Activated naive CD4-positive, alpha-beta T cell (primary cell): ENCODE measurements at places on chromosomes 3 and 15.

GRCh38 chr15:70580958-70581357, 182.4 kb downstream of the UACA start:
- DNase-seq = no peak

- no peak for DNase-seq
Observed at GRCh38 chr3:138861798-138862197, 27.1 kb upstream of the PIK3CB start.

GRCh38 chr3:40793730-40794129, 269.0 kb downstream of the ZNF621 start:
- no peak for DNase-seq

- no peak for DNase-seq
Observed at GRCh38 chr15:71806452-71806931, 3.9 kb upstream of the NR2E3 start.

DNA sequence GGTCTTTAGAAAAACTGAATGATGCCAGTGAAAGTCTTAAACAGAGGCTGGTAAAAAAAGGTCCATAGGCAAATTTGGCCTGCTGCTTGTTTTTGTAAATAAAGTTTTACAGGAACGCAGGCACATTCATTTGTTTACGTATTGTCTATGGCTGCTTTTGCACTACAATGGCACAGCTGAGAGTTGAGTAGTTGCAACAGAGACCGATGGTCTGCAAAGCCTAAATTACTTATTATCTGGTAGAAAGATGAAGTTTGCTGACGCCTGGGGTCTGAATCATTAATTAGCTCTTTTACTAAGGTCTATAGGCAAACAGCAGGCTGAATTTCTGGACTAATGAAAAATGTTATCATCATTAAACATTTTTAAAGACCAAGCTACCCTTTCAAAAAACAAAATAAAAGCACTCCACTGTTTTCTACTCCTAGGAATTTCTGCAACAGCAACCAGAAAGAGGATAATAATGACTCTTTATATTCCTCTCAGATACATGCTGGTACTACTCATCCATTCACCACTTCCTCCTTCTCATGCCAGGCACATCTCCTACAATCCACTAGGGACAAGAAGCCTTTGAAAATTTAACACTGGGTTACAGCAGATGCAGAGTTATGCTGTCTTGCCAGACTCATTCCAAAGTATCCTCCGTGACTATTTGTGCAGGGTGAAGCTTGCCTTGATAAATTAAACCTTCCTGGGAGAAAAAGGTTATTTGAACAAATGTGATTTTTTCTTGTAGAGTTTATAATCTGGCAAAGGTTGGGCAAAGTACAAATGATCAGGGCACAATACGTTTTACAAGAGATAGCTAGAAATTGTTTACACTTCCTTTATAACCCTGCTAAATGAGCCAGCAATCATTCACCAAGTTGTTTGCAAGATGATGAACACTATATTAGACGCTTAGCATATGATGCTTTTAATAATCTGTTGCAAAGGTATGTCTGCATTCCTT, 6.0 kb downstream of the GATM start:
- DNase-seq = no peak

DNA sequence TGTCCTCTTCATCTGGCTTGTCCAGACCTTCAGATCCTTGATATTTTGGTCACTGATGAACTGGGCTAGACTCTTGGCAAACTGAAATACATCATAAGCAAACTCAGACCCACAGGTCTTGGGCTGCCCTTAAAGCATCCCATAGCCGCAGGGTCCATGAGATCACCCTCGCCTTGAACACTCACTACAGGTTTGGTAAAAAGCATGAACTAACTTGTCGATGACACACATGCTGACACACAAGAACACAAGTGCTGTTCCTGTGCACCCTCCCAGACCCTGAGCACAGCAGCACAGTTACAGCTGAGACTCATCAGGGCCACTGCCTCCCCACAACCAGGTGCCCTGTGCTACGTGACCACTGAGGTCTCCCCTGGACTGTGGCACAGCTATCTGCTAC, 21.0 kb downstream of the PFKFB4 start:
- DNase-seq = no peak

DNA sequence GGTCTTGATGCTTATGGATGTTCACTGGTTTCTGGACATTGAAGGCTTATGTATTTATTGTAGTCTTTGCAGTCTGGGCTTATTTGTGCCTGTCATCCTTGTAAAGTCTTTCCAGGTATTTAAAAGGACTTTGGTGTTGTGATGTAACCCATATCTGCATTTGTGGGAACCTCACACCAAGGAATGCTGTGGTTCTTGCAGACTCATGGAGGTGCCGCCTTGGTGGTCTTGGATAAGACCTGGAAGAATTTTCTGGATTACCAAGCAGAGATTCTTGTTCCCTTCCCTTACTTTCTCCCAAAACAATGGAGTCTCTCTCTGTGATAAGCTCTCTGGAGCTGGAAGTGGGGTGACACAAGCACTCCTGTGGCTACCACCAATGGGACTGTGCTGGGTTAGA, 363.5 kb upstream of the NECTIN3 start:
- DNase-seq = no peak

DNA sequence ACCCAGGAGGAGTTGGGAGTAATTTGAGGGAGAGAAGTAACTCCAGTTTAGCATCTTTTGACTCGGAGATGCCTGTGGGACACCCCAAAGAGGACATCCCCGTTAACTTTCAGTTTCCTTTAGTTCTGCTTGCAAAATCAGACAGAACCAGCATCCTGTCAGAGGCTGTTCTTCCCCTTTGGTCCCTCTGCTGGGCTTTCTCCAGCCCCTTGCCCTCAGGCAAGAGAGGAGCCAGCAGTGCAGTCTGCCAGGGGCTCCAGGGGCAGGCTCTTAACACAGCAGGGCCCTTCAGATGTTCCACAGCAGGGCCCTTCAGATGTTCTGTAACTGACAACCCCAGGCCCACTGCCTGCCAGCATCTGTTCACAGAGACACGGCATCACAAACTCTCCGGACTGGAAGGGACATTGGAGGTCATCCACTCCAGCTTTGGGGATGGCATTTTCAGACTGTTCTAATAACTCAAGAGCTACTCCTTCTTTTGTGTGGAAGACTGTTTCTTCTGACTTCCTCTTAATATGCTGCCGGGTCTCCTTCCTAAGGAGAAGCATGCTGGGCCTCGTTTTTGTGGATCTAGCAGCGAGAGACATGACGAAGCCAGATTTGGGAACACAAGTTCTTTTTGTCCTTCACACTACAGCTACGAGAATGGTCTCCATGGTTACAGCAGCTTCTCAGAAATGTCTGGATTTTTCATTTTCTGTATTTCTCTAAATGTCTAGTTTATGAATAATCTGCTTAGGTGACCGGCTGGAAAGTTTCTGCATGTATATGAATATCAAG, 51.9 kb downstream of the KY start:
- no peak for DNase-seq

DNA sequence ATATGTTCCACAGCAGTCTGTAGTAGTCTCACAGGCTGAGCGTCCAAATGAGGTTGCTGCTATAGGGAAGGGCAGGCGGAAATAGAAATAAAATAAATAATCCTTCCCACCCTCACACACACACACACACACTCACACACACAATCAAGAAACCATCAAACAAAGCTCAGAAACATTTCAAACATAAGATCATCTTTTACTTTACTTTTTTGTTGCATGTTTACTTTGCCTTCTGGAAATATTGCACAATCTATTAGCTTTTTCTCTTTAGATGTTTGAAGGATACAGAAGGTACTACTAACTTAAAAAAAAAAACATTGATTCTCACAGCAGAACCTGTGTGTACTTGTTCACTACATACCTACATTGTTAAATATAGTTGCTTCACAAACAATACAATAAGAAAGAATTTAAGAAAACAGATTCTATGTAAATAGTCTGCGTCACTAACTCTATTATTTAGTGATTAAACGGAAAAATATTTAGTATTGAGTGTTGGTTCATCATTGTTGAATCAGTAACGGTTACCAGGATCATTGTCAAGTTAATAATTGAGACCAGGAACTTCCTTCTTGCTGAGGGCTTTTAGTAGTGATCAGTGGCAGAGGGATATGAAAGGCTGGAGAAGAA, 20.5 kb downstream of the ALCAM start:
- no peak for DNase-seq

GRCh38 chr15:101179341-101180153, 72.3 kb downstream of the CHSY1 start:
- no peak for DNase-seq

DNA sequence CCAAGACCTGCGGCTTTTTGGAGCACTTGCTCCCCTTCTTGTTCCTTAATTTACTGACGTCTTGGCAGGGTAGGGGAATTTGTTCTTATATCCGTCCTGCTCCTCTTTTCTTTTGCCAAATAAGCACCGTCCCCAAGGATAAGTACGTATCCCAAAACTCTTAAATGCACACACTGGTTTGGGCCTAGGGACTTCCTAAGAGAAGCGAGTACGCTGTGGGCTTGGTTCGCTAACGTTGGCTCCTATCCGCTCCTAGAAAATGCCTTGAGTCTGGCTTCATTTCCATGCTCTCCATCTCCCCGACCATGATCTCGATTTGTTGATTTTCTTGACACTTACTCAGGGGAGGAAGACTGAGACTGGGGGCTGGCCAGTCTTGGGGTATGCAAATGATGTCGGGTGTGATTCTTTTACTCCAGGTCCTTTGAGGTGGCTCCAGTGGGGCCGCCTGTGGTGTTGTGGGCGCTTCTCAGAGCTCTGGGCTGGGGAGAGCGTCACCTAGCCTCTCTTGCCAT, 1.3 kb downstream of the MYRIP start:
- DNase-seq = no peak

DNA sequence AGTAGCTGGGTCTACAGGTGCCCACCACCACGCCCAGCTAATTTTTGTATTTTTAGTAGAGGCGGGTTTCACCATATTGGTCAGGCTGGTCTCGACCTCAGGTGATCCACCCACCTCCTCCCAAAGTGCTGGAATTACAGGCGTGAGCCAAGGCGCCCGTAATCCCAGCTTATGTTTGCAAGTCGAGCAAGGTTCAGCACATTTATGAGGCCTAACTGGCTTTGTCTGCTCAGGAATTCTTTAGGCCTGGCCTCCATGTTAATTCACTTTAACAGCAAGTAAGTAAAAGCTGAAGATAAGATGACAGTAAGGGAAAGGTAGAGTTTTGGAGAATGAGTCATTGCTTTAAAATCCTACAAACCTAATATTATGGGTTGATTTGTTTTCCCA, 24.6 kb downstream of the SIDT1 start:
- DNase-seq = no peak

DNA sequence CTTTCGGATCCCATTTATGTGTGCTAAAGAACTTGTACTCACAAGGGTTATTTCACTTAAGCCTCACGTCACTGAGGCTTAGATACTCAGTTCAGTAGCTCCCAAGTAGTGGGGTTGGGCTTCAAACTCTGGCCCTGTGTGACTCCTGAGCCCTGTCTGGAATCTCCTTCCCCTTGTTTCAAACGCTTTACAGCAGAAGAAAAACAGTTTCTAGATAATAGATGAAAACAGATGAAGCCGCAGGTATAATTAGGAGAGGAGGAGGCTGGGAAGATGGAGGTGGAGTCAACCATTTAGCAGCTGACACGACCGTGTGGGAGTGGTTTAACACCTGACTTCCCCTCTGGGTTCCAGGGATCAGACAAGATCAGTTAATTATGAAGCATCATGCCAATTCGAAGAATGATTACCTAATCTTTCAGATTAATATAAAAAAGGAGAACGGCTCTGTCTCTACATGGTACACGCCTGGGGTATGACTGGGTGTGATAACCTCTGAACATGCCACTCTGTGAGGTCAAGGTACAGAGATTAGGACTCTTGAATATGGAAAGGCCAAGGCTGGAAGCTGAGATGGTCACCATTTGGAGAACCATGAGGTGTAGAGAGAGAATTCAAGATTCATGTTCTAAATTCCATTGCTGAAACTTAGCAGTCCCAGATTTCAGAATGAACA, 31.1 kb downstream of the TPM1 start:
- no peak for DNase-seq

DNA sequence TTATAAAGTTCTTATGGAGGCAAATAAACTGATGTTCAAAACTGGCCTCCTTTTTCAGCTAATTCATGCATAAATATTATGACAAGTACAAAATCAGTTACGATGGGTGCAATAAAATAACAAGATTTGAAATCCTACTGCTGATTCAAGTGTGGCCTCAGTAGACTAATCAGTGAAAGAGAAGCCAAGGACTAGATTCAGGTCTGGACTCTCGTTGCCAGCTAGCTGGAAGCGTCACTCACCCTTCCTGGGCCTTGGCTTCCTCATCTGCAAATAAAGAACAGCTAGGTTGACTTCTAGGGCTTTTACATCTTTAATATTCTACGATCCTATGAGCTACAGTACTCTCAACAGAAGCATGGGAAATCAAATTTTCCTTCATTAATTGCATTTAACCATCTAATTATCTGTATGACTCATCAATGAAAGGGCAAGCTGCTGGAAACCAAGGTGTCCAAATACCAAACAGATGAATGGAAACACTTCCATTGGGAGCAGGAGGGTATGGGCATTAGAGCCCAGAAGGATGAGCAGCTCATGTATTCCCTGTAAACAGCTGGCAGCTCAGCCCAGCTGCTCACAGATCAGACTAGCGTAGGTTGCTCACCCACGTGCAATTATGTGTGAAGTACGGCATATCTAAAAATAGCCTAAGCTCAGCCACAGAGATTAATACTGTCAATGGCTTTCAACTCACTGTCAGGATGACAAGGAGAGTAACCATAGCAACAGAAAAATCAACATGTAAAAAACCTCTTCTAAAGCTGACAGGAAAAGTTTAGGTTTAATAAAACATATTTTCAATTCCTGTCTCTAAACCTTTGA, 294.8 kb downstream of the PLCL2 start:
- DNase-seq = no peak

DNA sequence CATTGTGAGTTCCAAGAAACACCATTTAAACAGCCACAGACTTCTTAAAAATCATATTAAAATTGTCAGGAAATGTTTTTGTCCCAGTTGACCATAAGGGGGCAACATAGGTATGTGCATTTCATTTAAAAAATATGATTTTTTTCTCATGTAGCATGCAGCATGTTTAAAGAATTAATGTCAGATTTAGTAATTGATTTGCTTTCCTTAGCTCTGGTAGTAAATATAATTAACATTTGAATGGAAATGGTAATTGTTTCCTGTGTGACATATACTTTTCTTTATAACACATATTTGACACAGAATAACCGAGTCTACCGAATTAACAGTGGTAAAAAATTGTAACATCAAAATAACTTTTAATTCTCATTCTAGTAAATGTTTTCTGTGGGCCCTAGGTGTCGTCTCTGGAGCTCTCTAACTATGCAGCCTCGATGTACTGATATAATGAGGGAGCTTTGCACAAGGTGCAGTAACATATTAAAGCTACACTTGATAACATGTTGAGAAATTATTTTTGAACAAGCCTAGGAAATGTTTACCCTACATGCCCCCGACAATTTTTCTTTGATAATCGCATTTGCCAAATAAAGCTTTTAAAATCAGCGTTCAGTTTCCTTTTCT, 34.9 kb downstream of the NXPE3 start:
- DNase-seq = no peak

GRCh38 chr15:63586790-63587189, 10.4 kb upstream of the FBXL22 start:
- no peak for DNase-seq

GRCh38 chr15:58962662-58963565, 24.5 kb upstream of the RNF111 start:
- DNase-seq = no peak
